Stimulated activated CD8-positive, alpha-beta memory T cell treated with anti-CD3 and anti-CD28 coated beads, Interleukin-7, amount 100 ng/mL, for 1 hour (primary cell): ENCODE measurements at places on chromosomes 7 and 10.

- DNase-seq, result no peak
Observed at GRCh38 chr7:16755397-16755796, 1.8 kb downstream of the TSPAN13 start.

DNA sequence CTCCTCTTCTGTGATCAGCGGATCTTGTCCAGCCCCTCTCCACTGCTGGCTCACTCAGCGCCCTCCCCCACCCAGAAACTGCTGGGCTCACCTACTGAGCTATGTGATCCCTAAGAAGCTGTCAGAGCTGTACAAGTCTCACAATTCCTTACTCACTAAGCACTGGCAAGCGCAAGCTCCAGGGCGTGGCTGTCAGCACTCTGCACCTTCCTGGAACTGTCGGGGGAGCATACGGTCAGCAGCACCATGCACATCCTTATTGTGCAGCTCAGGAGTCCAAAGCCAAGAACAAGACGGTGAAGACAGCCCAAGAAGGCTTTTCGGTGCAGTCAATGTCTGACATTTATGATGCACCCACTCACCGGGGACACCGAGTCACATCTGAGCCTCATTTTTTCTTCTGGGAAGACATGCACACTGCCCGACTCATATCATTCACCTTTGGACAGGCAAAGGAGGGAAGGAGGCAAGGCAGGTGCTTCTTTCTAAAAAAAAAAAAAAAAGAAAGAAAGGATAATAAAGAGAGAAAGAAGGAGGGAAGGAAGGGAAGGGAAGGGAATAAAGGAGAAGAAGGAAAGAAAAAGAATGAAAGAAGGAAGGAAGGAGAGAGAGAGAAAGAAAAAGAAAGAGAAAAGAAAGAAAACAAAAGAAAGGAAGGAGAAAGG is 56.3 kb downstream of the ASB13 start:
- no peak for DNase-seq

- no peak for DNase-seq
Observed at GRCh38 chr7:121446526-121446925, 50.4 kb upstream of the FAM3C start.

DNA sequence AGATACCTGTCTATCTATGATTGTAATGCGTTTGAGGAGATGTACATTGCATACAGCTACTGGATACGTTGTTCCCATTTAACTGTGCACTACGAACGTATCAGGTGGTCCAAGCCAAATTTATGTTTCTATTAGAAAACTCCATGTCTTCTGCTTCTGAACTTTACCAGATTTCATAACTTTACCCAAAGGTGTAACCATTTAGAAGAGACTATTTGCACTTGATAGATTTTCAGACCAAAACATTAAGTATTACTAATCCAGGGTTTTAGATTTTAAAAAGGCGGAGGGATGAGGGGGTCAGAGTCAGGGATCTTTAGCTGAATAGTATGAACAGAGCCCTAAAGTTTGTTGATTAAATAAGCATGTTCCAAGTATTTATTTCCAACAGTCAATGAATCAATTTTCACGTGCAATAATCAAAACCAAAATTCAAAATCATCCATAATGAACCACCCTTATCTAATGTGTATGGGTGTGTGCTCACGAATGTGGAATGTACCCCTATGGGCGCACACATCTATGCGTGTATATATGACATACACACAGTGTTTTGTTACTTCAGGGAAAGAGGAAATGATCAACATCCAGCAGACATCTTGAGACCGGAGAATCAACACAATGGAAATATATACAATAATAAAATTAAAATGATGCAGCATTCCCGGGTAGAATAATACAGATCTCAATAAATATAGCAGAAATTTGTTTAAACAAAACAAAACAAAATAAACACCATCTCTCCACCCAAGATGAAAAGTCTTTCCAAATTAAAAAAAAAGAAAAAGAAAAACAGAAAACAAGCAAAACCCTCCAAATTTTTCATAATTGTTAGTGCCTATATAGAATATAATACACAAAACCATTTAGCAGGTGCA is 3.4 kb downstream of the FEZF1 start:
- DNase-seq, result no peak

GRCh38 chr7:138064856-138065357 is 11.4 kb upstream of the AKR1D1 start:
- no peak for DNase-seq

- DNase-seq, result no peak
Observed at GRCh38 chr10:78450239-78450638, 416.6 kb downstream of the RPS24 start.

GRCh38 chr10:106567629-106568028 is 596.9 kb downstream of the SORCS1 start:
- no peak for DNase-seq

- no peak for DNase-seq
Observed at GRCh38 chr7:156063241-156063810, 251.1 kb upstream of the SHH start.

- no peak for DNase-seq
Observed at GRCh38 chr7:102064361-102065025, 222.2 kb upstream of the SH2B2 start.

GRCh38 chr7:91852263-91852741 is 28.2 kb downstream of the MTERF1 start:
- DNase-seq, result no peak

DNA sequence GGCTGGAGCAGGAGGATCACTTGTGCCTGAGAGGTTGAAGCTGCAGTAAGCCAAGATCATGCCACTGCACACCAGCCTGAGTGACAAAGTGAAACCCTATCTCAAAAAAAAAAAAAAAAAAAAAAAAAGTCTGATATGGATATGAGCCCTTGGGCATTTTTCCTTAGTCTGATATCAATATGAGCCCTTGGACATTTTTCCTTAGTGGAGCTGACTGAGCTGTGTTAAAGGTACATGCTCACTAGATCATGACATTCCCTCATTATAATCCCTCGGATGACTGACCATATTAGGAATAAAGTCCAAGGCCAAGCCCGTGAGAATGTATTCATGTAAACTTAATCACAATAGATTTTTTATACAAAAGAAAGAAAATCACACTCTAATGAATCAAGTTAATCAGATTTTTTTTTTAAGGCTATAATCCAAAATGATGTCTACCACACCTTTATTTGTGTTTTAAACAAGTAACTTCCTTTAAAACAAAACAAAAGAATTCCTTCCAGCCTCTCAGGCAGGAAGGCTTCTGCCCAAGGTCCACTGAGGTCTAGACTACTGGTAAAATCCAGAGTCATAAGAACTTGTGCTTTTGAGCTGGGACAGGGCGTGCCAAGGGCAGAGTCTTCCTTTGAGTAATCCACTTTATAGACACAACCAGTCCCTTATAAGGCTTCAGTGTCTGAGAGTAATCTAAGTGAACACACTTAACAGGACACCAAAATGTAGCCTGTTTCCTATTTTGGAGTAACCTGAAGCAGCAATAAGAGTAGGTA is 5.5 kb downstream of the PPA1 start:
- no peak for DNase-seq

- no peak for DNase-seq
Observed at GRCh38 chr7:112398534-112398933, 51.7 kb upstream of the IFRD1 start.

DNA sequence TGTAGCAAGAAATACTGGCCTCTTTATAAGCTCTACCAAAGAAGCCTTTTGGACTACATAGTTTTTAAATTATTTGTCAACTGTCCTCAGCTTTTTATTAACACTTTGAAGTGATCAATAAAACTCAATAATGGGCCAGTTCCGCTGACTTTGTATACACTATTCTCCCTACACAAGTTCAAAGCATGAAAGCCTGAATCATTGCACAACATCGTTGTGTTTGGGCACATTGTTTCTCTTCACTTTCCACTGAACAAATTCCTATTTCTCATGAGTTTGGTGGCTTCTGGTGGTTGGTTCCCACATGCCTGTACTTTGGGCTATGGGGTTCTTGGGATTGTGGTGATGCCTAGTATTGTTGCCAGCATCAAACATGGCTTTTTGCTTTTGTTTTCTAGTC is 561.8 kb upstream of the LRRN3 start:
- DNase-seq, result no peak

- no peak for DNase-seq
Observed at GRCh38 chr7:98283887-98284222, 2.4 kb downstream of the BRI3 start.

DNA sequence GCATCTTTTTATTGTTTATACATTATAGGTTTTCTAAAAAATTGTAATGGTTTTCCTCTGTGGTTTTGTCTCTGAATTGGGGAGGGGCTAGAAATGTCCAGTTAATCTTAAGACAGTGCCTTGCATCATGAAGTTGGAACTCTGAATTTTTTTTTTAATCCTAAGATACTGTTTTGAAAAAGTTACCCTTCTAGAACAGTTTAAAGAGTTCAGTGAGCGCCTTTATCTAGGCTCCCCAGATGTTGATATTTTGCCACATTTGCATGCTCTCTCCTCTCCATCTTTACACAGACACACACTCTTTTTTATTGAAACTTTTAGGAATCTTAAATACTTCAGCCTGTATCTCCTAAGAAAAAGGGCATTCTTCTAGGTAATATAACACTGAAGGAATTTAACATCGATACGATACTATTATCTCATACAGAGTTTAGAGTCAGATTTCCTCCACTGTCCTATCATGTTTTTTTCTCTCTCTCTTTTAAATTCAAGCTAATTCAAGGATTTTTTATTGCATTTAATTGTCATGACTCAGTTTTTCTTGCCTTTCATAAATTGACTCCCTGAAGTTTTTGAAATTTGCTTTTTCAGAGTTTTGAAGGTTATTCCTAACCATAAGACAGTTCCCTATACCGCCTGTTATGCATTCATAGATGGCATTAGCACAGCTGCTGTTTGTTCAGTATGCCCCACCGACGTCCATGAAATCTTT is 31.5 kb downstream of the PRKAR2B start:
- DNase-seq, result no peak

DNA sequence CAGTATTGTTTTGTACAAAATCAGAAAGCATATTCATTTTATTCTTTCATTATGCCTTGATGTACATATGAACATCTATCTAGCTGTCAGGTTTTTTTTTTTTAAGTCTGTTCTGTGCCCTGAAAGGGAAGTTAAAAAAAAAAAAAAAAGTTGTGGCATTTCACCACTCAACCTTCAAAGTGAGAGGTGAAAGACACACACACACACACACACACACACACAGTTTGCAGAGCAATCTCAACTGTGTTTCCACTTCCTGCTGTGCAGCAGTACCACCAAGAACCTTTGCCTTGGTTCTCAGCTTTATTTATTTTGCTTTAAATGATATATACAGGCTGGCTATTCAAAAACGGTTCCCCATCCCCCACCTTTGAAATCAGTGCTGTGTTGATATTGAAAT is 955.6 kb downstream of the GATA3 start:
- DNase-seq, result no peak

GRCh38 chr7:116948934-116949333 is 4.4 kb upstream of the ST7 start:
- DNase-seq, result no peak

GRCh38 chr10:114239117-114239993 is at the start of gene VWA2:
TSS of gene VWA2 (plus strand) at chr10:114239254. CDS start at chr10:114248714, 9,460 bp downstream.
- DNase-seq, result no peak

DNA sequence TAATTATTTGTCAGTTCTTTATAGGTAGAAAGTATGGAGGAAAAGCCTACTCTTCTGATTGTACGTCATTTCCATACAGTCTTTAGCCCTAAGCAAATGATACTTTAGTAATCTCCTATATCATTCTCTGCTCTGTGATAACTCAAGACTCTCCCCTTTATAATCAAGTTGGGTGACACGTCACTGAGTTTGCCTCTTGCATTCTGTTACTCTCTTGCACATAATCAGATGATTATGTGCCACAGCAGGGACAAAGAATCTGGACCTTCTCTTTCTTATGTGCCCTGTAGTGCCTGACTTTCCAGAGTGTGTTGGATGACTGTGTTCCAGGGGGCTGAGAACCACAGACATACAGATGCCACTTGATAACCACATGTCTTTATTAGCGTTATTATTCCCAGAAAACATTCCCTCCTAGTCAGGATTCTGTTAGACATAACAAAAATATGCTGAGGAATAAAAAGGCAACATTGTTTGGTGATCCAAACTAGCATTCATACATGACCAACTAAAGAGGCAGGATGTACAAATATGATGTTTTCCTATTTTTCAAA is 116.4 kb upstream of the HGF start:
- no peak for DNase-seq

- no peak for DNase-seq
Observed at GRCh38 chr7:115976651-115977050, 53.9 kb downstream of the TFEC start.

GRCh38 chr10:131686781-131687420 is 213.9 kb upstream of the PPP2R2D start:
- DNase-seq, result no peak

DNA sequence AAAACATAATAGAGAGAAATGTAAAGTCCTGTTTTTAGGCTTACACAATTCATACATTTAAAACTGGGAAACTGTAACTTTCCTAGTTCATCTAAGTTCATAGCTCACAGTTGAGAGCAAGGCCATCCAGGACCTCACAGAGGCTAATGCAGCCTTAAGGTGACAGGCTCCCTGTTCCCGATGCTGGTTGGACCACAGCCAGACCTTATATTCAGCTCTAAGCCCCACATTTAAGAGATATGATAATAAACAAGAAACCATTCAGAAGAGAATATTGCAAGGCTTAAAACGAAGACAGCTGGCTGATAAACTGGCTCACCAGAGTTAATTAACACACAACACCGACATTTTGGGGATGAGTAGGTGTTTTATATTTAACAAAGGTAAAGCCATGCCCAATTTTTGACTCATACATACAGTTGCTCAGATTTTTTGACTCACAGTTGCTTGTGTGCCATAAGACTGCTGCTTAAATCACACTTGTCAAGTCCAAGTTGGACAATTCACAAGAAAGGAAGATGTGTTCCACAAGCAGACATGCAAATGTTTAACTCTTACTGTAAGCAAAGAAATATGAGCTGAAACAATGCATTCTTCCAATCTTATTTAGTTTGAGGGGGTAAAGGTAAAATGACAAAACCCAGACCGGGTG is 41.1 kb upstream of the TMEM213 start:
- no peak for DNase-seq

GRCh38 chr10:89392974-89393373 is 551 bp downstream of the IFIT1 start:
- no peak for DNase-seq
